Activated CD8-positive, alpha-beta T cell treated with anti-CD3 and anti-CD28 coated beads for 36 hours (primary cell): ENCODE measurements at places on chromosomes 3 and 15. TPM values are rescaled to one million over a fixed set of nuclear protein-coding genes. Genes with fewer than 3 reads are reported as not detected.

Gene MEX3B
- 0.69 TPM for total RNA-seq

Gene CRABP1
- total RNA-seq, result 0.36 TPM

Gene SAMD7
- not detected for total RNA-seq

DNA sequence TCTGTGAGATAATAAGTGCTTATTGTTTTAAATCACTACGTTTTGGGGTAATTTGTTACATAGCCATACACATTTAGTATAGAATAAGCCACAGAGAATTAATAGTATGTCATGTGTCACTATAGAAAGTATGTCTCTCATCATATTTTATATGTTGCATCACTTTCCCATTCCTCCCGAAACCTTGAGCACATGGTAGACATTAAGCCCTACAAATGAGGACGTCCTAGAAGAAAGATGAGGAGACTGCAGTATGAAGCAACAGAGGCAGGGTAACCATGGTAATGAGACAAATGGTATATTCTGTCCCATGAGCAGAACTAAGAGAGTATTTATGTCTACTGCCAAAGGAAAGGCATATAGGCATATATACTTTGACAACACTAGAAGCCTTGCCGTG, 720.2 kb downstream of the ROBO1 start:
- H3K4me3 ChIP-seq, result no peak overlapping the region
- DNase-seq, result no peak
- H3K27ac ChIP-seq, result no peak overlapping the region
- no peaks in the 10 kb centered on the region for H3K27me3 ChIP-seq
- no peaks in the 10 kb centered on the region for H3K36me3 ChIP-seq
